ENCODE measurements at places on chromosomes 5 and 9.

DNA sequence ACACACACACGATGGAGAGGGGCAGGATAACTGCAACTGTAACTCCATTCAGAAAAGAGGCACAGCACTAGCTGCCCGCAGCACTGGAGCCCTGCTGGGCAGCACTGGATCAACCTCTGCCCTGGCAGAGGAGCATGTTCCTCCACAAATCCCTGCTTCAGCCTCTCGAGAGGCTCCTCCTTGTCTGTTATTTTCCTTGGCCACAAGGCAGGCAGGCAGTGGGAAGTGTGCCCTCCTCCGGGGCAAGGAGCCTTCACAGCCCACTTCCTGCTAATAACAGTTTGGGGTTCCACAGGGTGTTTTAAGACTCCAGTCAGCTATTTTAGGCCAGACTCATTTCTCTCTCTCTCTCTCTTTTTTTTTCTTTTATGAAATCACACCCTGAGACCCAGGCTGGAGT lies 11.8 kb downstream of the FXN start:
- DNase-seq, result no peak

DNA sequence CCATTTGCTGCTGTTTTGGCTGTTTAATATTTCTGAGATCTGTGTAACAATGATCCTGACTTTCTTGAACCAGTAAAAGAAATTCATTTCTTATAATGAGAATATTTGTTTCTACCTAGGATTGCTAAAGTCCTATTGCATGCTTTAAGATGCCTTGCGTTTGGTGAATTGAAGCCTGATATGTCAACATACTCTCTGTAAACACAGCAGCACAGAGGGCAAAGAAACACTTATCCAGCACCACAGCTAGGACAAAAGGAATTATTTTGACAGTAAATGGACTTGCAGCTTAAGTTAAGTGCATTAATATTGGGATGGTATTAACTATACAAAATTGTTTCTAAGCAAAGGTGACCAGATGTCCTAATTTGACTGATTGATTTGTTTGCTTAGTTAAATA lies 2031.2 kb upstream of the CDH6 start:
- no peak for DNase-seq

DNA sequence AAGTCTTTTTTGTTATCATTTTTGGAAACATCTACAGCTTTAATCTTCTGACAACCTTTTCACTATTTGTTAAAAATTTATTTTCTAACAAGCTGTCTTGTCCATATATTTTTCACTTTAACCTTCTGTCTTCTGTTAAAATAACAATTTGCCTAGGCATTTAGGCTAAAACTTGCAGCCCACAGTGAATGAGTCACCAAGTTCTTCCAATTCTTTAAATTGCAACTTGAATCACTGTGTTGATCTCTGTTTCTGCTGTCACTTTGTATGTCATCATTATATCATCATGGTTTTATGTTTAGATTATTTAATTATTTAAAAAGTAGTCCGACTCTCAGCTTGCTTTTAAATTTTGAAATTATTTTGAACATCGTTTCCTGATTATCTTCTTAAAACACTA lies 473.8 kb upstream of the PTPRD start:
- DNase-seq, result no peak

GRCh38 chr9:120663380-120663779 lies 50.9 kb downstream of the MEGF9 start:
- no peak for DNase-seq

- no peak for DNase-seq
Measured at GRCh38 chr9:134010310-134011173, 14.7 kb upstream of the BRD3OS start.

- no peak for DNase-seq
Measured at GRCh38 chr5:80190960-80191359, 64.9 kb downstream of the SERINC5 start.

- peak; percentile 33 for DNase-seq
Measured at GRCh38 chr5:157384971-157385709, 74.9 kb upstream of the NIPAL4 start.

- DNase-seq, result no peak
Measured at GRCh38 chr5:68522863-68523262, 307.3 kb downstream of the PIK3R1 start.

GRCh38 chr5:32090026-32090754 lies 83.9 kb downstream of the GOLPH3 start:
- DNase-seq, result no peak

- no peak for DNase-seq
Measured at GRCh38 chr9:78927099-78927940, 630.4 kb downstream of the PSAT1 start.

DNA sequence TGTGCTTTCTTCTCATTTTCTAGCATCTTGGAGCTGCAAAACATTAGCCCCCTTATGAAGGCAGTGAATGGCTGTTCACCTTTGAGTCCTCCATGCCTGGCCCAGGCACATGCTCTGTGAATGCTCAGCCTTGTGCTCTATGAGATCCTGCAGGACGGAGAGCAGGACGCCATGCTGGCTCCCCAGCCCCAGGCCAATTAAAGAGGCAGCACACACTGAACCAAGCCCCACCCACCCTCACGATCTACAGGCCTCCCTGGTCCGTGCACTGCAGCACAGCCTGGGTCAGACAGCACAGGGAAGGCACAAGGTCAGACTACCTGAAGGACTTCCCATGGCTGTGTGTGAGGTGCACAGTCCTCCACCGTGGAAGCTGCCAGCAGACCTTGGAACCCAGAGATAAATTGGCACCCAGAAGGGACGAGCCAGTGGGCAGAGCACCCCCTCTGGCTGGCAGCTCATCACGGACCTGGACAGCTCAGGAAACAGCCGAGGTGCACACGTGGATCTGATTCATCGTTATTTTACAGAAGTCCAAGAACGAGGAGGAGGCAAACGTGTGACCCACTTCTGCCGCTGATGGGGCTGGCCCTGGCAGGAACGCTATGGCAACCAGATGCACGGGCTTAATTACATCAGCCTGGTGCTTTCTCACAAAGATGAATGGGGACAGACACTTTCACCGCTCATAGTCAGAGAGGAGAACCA lies 59.5 kb downstream of the OLFM1 start:
- no peak for DNase-seq

DNA sequence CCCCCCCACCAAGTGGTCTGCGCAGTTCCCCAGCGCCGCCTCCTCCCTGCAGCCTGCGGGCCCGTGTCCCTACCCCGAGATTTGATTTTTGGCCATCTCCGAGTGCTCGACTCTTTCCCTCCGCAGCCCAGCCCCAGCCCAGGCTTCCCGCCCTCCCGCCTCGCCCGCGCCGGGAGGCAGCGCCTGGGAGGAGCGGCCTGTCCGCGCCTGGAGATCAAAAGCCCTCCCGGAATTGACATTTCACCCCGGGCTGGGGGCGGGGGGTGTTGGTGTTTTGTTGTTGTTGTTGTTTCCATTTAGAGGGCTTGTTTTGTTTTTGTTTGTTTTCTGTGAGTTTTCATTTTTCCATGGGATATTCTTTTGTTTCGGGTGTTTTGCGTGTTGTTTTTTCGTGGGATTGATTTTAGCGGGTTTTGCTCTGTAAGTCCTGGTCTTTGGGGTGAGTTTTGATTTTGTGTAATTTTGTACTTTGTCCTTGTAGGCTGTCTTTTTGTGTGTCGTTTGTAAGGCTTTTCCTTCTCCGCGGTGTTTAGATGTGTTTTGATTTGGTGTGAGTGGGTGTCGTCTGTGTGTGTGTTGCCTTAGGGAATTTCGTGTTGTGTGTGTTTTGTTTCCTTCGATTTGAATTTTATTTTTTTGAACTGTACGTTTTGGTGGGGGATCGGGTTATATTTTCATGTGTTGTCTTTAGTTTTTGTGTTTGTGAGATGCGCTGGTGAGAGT lies 1.7 kb upstream of the PAX5 start:
- no peak for DNase-seq

DNA sequence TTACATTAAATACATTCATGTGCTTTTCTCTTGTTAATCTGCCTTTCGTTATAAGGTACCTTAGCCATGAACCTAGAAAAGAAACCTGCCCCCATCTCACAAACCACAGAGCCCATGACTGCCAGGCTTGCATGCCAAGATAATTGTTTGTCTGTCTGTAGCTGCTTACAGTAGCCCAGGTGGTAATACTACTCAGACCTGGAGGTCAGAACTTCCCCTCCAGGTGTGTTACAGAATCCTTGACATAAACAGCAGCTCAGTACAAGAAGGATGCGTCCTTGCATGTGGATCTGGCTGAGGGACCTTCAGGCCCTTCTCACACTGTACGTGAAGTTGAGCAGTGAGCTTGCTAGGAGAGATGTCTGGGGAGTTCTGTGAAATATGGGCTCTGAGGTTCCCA lies 291.4 kb downstream of the CSNK1G3 start:
- no peak for DNase-seq

DNA sequence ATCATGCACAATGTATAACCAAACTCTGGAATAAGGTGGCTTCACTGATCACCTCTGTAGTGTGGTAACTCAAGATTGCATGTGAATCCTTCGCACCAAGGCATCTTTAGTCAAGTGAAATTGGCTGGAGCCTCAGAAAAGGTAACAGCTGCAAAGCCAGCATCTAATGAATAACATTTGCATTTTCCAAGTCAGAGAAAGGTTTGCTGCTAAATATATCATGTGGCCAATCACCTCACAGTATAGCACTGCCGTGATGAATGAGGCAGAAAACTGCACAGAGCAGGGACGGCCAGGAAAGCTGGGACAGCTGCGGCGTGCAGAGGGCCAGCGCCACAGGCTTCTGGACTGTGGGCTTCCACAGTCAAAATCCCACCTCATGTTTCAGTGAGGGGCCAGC lies 18.5 kb downstream of the MRPS27 start:
- DNase-seq, result no peak

DNA sequence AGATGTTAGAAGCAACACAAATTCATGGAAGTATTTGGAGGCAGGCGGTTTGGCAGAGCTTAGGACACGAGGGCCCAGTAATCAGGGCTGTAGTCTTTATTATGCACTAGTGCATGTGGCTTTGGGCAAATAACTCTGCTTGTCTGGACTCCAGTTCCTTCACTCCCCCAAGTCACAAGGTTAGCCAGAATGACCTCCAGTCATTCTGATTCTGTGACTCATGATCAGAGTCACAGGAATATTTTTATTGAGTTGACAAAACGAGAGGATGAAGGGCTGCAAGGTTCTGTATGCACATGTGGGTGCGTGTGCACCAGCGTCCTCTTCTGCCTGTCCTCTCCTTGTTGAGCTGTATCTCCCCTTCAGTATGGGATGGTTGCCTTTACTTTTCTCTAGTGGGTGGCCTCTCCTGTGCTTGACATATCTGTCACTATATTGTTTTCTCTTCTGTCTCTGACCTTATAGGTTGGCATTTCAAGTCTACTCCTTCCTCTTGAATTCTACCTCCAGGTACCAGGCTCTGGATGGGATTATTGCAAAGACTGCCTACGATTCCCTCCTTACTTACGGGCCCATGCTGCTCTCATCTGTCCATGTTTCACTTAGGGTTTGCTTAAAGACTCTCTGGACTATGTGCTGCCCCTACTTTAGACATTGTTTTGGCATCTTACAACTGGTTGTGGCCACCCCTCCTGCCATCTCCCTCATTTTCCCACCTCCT lies 94.6 kb downstream of the KDM4C start:
- DNase-seq, result no peak

DNA sequence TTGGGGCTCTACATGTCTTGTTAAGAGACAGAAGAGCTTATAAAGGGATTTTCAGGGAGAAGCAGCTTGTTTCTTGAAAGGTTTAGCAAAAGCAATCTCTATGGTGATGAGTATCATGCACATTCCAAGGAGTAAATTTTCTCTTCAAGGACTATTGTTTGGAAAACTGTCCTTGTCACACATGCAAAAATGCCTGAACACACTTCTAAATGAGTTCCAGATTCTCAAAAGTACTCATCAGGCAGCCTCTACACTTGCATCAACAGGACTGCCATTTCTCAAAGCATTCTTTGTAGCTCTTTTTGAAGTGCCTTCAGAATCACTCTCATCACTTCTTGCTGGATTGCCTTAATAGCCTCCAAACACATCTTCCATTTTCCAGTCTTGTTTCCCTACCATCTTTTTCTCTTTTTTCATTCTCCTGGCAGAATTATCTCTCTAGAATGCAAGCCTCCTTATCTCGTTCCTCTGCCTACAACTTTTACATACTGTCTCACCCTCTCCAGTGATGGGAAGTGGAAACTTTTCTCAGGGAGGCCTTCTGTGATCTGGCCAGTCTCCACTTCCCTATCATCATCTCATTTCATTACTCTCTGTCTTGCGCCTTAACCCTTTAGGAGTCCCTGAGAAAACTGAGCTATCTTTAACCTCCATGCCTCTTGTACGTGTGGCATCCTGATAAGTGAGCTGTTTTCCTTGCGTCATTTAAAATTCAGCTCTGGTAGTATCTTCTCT lies 631.5 kb upstream of the TLE4 start:
- no peak for DNase-seq

- no peak for DNase-seq
Measured at GRCh38 chr5:179616002-179616594, 7.4 kb downstream of the HNRNPH1 start.

DNA sequence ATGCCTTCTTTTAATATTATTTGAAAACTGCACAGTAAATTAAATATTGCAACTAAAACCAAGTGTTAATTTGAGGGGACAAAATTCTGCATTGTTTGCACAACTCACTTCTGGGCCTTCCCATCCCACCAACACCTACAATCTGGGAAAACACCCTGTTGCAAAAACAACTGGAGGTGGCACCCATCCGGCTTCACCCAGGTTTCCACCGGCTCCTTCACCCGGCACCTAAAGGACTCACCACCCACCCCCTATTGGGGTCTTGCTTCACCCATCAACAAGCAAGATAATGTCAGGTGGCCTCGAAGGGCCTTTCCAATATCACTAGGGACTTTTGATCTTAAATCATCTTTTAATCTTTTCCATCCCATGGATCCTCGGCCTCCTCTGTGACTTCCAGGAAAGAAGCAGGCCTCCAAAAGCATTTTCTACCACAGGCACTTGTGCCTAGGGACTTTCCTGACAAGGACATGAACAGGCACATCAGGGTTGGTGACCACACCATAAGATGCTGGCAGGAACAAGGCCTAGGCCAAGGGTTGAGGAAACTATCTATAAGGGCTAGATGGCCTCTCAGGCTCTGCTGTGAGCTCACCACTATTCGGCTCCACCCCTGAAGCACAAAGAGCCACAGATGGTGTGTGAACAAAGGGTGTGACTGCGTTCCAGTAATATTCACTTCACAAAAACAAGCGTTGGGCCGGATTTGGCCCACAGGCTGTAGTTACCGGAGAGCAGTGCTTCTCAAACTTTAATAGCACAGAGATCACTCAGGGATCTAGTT lies 205.1 kb downstream of the AUH start:
- no peak for DNase-seq

DNA sequence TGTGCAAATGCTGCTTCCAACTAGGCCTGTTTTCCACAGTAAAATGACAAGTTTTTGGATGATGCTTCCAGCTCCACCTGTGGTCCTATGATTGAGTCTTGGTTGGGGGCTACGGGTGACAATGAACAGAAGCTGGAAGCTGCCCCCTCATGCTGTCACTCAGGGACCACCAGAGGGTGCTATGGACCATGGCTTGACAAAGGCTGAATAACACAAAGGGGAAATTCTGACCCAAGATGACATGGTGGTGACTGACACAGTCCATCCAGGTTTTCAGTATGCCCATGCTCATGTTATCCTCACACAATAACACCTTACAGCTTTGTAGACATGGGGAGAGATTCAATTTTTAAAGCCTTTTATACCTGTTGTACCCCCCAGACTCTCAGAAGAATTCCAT lies 23.9 kb upstream of the SAP30L start:
- no peak for DNase-seq

Data from large intestine (tissue), 12 donors.